ENCODE measurements at places on chromosomes 12 and 14. TPM values are rescaled to one million over a fixed set of nuclear protein-coding genes. Genes with fewer than 3 reads are reported as not detected.

GRCh38 chr14:92924247-92924646, 1.3 kb downstream of the CHGA start:
- no peak for DNase-seq

- DNase-seq, result peak; percentile 35
Measured at GRCh38 chr14:26984311-26985177, 386.7 kb upstream of the NOVA1 start.

- DNase-seq, result no peak
Measured at GRCh38 chr12:98464190-98464589, 51.2 kb upstream of the TMPO start.

DNA sequence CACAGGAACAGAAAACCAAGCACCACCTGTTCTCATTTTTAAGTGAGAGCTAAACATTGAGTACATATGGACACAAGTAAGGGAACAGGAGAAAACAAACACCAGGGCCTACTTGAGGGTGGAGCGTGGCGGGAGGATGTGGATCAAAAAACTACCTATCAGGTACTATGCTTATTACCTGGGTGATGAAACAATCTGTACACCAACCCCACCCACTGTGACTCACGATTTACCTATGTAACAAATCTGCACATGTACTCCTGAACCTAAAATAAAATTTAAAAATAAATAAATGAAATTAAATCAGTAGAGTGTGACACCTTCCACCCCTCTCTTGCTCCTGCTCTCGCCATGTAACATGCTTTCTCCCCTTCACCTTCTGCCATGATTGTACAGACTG, 615.5 kb downstream of the RPL10L start:
- no peak for DNase-seq

NR2C1 gene
- 44.4 TPM for polyA plus RNA-seq

PLA2G1B gene
- polyA plus RNA-seq, result 0.79 TPM

- DNase-seq, result no peak
Measured at GRCh38 chr12:15677228-15677627, 112.0 kb downstream of the EPS8 start.

DNAH10 gene
- polyA plus RNA-seq, result 1.0 TPM

OR6J1 gene
- polyA plus RNA-seq, result not detected

SLCO1B1 gene
- polyA plus RNA-seq, result not detected

LRP1-AS gene
- polyA plus RNA-seq, result 1.7 TPM

GALNT6 gene
- 31.1 TPM for polyA plus RNA-seq

ESR2 gene
- 0.66 TPM for polyA plus RNA-seq

DNA sequence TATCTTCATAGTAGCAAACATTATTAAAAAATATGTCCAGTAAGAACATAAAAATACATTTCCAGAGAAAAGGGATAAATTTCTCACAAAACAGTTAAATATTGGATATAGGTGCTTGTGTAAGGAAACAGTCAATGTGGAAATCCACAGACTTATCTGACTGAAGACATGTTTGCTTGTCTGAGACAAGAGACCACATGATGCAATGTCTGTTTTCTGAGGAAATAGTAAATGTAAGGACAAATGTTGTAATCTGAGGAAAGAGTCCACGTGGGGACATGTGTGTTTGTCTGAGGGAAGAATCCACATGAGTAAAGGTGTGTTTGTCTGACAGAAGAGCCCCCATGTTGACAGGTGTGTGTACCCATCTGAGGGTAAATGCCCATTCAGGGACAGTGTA, 1093.2 kb downstream of the TMEM121 start:
- DNase-seq, result no peak

DNA sequence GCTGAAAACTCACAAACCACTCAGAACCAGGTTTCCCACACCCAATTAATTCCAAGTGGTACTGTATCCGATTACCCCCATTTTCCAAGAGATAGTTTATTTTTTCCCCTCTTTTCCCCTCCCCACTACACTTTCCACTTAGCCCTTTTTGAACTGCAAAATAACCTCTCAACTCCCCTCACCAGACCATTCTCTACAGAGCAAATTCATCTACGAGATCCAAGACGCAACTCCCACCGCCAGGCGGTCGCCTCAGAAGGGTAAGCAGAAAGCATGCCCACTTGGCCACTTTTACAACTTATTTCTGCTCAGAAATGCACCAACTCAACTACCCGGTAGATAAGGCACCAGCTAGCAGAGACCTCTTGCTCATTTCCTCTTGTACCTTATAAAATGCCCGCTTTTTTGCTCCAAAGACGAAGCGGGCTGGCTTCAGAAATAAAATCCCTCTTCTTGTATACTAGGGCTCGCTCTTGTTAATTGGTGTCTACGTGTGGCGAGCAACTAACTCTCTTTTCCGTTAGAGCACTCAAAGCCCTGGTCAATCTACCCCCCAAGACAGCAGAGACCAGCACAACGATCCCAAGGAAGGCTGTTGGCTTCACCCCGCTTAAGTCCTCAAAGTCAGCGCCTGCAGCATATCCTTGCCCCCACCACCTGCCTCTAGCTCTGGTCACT, 910 bp upstream of the SRP54 start:
- DNase-seq, result no peak

- no peak for DNase-seq
Measured at GRCh38 chr14:51847489-51847796, 13.0 kb upstream of the GNG2 start.

- DNase-seq, result no peak
Measured at GRCh38 chr12:34219046-34219770, 196.9 kb downstream of the ALG10 start.

GABARAPL1 gene
- 55.0 TPM for polyA plus RNA-seq

DNA sequence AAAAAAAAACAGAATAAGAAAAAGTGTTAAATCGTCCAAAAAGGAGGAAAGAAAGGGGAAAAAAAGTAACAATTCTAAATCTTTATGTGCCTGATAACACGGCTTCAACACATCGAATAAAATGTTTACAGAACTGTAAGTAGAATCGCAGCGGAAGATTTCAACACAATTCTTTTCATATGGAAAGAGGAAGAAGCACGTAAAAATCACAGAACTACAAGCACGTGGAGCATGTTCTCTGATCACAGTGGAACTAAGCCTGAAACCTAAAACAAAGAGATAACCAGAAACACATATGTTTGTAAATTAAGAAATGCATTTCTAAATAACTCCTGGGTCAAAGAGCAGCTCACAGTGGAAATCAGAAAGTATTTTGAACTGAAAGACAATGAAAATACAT, 8.7 kb downstream of the CLEC7A start:
- DNase-seq, result no peak

- DNase-seq, result peak; percentile 58
Measured at GRCh38 chr14:20690848-20691640, 2.5 kb downstream of the ANG start.

KRT81 gene
- 0.72 TPM for polyA plus RNA-seq

DNA sequence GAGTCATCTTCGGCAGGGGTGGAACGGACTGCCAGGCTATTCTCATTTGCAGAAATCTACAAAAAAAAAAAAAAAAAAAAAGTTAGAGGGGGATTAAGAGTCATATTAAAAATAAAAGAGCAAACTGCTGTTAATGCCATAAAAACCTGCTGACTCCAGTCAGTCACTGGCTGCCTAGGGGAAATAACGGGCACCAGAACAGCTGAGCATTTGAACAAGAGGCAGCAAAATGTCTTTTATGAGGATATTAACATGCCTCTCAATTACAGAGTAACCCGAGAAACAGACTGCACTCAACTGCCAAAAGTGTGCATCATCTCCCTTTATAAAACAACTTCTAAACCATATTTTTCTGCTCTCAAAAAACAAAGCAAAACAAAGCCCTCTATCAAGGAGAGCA, 28.7 kb upstream of the CERS5 start:
- no peak for DNase-seq

- no peak for DNase-seq
Measured at GRCh38 chr12:104555648-104556047, 98.9 kb downstream of the CHST11 start.

KRT79 gene
- not detected for polyA plus RNA-seq

CCDC196 gene
- polyA plus RNA-seq, result 0.72 TPM

GRCh38 chr14:24982472-24983155, 67.3 kb downstream of the STXBP6 start:
- no peak for DNase-seq

DNA sequence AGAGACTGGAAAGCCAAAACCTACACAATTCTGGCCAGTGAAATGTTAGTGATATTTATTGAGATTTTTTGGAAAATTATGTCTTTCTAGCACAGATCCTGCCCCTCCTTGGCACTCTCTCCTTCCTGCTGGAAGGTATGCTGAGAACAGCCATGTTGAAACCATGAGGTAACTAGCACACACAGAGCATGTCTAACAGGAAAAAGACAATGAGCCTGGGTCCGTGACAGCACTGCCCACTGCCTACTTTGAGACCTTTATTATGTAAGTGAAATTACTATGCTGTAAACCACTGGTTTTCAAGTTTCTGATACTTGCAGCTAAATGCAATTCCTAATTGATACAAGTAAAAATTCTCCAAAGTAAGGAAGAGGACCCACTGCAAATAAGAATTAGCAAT, 81.6 kb upstream of the SINHCAF start:
- no peak for DNase-seq

- no peak for DNase-seq
Measured at GRCh38 chr12:97131220-97131981, 224.3 kb downstream of the NEDD1 start.

PMEL gene
- polyA plus RNA-seq, result 5.7 TPM

MORN3 gene
- 3.5 TPM for polyA plus RNA-seq

DNA sequence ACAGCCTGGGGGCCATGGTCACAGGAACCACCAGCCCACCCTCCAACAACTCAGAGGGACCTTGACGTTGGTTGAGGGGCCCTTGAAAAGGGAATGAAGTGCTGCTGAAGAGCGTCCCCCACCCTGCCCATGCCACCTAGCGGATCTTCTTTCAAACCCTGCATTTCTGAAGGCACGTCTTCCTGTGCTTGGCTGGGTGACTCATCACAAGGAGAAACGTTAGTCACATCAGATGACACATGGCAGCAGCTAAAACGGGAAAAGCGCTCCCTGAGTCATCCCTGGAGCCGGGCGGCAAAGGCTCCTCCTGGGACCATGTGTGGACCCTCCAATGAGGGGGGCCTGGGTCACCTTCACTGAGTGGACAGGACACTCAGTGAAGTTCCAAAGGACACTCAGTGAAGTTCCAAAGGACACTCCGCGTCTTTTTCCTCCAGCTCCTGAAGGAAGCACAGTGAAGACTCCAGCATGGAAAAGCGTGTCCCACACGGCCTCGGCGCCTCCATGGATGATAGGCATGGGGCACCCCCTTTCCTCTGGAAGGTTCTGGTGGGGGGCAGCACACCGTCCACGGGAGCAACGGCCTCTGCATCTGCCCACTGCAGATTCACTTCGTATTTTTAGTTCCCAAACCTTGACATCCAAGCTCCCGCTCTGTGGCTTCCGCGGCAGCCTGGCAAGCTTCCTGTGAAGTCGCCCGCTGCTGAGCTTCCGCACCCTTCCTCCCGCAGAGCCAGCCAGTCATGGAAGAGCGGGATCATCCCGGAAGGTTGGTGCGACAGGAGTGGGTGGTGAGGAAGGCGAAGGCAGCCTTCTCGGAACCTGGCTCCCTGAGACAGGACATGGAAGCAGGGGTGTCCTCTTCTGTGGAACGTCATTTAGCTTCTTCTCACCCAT, 383.4 kb downstream of the VRK1 start:
- DNase-seq, result no peak

PMCH gene
- polyA plus RNA-seq, result 0.18 TPM

DNA sequence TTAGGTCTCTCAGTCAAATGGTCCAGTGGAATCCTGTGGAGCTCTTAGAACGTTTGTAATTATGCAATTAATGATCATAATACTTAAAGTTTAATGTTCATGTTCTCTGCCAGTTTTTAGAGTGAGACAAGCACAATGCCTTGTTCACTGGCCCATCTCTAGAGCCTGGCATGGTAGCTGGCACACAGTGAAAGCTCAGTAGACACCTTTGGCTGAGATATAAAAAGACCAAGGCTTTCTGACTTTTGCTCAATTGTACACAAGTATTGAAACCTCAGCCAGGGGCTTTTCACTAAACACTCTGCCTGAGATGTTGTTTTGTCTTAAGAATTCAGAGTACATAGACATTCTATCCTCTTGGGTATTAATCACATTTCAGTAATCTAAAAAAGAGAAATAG, 241.8 kb upstream of the ATP2B1 start:
- no peak for DNase-seq

STXBP6 gene
- polyA plus RNA-seq, result 27.8 TPM

DNA sequence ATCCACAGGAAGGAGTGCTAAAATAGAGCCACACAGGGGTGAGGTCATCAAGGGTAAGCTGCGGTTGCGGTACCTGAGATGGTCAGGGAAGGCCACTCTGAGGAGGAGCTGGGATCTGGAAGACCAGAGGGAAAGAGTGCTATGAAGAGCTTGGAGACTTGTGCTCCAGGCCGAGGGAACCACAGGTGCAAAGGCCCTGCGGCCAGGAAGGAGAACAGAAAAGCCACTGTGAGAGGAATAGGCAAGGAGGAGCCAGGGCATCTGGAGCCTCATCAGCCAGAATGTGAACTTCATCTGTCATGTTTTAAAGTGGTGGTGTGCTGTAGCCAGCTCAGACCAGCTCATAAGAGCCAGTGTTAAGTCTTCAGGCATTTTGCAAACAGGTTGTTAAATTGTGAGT, 5.5 kb upstream of the CCDC197 start:
- DNase-seq, result no peak

DNAJC22 gene
- polyA plus RNA-seq, result 50.0 TPM

RARG gene
- polyA plus RNA-seq, result 11.6 TPM

DNA sequence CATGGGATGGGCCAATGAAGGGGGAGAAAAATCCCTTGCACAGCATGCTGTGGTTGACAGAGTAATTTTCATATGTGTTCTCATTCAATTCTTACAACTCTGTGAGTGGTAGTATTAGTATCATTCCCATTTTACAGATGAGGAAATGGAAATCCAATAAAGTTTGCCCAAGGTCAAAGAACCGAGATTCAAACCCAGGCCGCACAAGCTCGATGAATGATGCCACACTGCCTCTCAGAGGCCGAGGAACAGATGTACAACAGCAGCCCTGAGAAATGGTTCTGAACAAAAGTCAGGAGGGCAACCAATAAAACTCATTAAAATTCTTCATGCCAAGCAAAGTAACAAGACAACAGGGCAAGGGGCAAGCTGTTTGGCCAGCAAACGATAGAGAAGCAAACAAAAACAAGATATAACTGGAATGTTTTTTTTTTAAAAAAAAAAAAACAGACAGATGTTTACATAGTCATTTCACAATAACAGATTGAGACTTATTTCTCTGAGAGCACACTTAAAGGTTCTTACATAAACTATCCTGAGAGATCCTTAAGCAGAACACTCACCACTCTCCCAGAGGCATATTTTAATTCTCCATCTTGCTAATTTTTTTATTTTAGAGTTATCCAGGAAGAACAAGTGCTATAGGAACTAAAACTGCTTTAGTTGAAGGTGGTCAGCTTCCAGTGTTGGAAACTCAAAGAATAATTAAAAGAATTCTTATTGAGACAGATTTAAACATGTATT, 85.8 kb downstream of the EXOC5 start:
- DNase-seq, result no peak

DNA sequence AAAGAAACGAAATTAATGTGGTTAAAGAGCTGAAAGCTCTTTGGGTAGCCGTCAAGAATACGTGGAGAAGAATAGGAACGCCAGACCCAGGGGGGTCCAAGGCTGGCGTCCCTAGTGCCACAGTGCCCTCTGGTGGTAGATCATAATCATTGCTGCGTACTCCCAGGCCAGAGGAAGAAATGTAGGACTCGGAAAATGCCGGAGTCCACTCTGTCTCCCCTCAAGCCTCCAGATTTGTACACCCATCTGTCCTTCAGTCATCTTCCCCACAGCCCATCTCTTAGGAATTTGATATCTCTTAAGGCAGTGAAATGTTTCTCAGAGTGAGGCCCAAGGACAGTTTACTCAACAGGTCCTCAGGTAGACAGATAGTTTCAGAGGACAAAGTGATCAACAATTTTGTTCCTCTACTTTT, 25.4 kb upstream of the PLEKHG6 start:
- peak; percentile 72 for DNase-seq

- DNase-seq, result no peak
Measured at GRCh38 chr14:90045616-90046015, 16.2 kb upstream of the KCNK13 start.

Measured in large intestine (tissue), 12 donors.